ENCODE measurements at places on chromosomes 3 and 15.

DNA sequence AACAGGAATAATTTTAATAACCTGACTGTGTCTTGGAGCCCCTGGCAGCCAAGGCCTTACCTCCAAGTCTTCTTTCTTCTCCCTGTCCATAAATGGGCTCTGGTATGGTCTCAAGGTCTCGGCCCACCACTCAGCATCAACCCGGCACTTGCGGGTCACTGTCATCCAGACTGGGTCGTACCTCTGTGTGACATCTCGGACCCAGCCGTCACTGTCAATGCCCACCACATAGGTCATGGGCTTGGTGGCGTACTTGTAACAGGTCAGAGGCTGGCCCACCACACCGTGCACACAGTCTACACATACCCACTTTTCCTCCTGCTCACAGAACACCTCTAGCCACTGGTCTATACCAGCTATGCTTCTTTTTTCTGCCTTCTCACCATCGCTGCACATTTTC, 20.4 kb downstream of the XPC start:
- DNase-seq = no peak

- DNase-seq = no peak
Observed at GRCh38 chr3:156628836-156629618, 45.4 kb upstream of the TIPARP start.

DNA sequence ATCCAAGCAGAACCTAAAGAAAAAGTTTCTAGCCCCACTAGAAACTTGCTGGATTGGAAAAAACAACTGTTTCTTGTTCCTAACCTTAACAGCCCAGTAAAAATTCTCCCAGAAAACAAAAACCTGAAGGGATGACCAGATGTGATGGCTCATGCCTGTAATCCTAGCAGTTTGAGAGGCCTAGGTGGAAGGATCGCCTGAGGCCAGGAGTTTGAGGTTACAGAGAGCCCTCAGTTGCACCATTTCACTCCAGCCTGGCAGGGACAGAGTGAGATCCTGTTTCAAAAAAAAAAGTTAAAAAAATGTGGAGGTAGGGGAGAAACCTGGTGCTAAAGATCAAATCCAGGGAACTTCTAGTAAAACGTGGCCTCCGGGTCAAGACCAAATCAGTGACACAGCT, 38.6 kb upstream of the RAF1 start:
- no peak for DNase-seq

- no peak for DNase-seq
Observed at GRCh38 chr15:29911705-29912104, 89.4 kb upstream of the TJP1 start.

- no peak for DNase-seq
Observed at GRCh38 chr15:72785841-72786240, 2.3 kb upstream of the ADPGK start.

DNA sequence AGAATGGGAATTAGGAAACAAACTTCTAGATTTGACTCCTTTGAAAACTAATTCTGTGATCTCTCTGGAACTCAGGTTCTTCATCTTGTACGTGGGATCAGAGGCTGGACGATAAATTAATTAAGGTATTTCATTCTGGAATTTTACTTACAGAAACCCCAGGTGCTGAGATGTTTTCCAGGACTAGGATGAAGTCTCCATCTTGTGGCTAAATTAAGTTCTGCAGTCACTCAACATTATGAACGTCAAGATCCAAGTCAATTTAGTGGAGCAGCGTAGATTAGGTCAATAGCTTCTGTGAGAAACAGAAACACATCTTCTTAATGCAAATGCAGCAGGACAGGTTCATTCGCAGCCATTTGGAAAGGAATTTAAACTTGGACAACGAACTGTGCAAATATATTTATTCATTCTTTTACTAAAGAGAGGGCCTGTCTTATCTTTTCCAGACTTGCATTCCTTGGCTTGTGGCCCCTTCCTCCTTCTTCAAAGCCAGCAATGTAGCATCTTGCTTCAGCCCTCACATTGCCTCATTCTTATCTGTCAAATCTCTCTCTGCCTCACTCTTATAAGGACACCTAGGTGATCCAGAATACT, 26.7 kb upstream of the TMC3 start:
- no peak for DNase-seq

- DNase-seq = no peak
Observed at GRCh38 chr3:104911376-104911775, 455.3 kb upstream of the ALCAM start.

- DNase-seq = no peak
Observed at GRCh38 chr15:97930230-97930629, 30.3 kb upstream of the ARRDC4 start.

- no peak for DNase-seq
Observed at GRCh38 chr3:142549986-142550385, 28.5 kb downstream of the ATR start.

- DNase-seq = peak; percentile 76
Observed at GRCh38 chr15:82680200-82681102, 29.2 kb downstream of the AP3B2 start.

DNA sequence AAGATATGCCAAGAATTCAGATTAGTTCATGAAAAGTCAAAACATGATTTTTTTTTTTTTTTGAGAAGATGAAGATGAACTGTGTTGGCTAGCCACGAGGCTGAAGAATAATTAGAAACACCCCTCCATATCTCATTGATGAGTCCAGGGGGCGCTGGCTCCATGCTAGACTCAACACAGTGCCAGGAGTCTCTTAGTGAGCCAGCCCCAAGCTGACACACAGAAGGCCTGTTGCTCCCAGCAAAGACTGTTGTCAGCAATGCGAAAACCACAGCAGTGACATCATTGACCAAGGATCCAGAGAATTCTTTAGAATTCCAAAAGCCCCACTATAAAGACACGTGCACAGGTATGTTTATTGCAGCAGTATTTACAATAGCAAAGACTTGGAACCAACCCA, 185.2 kb downstream of the ANXA2 start:
- no peak for DNase-seq

DNA sequence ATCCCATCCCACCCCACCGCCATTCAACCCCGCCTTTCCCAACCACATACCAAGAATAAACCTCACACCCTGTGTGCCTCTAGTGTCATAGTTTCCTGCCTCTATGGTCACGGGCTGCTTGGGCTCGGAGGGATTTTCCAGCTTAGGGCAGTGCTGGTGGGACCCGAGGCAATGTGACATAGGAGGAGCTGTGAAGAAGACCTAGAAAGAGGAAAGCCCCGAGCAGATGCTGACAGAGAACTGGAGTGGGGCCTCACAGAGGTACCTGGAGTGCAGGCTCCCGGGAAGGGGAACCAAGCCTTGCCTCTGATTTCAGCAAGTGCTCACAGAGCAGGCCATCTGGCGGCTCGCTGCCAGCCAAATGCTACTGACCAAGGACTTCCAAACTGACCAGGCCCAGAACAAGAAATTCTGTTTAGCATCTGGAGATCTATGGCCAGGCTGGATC, 27.5 kb downstream of the BHLHE40 start:
- DNase-seq = peak; percentile 25

- DNase-seq = no peak
Observed at GRCh38 chr3:185508335-185508991, 9.6 kb upstream of the TMEM41A start.

- DNase-seq = no peak
Observed at GRCh38 chr3:35524856-35525255, 114.5 kb upstream of the ARPP21 start.

DNA sequence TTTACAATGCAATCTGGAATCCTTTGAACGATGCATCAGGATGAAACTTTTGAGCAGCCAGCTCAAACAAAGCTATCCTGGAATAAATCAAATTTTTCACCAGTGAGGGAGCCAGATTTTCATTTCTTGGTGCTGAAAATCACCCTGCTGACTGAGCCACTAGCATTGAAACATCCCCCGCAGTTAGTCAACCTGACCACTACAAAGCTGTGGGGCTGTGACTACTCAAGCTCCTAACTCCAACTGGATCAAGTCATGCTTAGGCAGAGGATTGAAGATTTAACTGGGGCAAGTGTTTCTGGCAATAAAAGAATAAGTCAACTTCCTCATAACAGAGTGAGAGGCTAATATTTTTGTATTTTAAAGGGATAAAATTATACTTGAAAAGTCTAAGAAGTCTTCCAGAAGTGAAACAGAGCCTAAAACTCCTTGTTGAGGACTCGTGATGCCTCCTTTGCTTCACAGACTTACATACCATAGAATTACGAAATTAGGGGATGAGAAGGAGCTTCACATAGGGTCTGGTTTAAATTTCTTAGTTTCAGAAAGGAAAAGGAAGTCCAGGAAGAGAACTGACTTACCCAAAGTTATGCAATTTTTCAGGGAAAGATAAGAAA, 177.8 kb downstream of the SERPINI1 start:
- no peak for DNase-seq

GRCh38 chr15:69436951-69437350, 15.7 kb upstream of the RPLP1 start:
- no peak for DNase-seq

DNA sequence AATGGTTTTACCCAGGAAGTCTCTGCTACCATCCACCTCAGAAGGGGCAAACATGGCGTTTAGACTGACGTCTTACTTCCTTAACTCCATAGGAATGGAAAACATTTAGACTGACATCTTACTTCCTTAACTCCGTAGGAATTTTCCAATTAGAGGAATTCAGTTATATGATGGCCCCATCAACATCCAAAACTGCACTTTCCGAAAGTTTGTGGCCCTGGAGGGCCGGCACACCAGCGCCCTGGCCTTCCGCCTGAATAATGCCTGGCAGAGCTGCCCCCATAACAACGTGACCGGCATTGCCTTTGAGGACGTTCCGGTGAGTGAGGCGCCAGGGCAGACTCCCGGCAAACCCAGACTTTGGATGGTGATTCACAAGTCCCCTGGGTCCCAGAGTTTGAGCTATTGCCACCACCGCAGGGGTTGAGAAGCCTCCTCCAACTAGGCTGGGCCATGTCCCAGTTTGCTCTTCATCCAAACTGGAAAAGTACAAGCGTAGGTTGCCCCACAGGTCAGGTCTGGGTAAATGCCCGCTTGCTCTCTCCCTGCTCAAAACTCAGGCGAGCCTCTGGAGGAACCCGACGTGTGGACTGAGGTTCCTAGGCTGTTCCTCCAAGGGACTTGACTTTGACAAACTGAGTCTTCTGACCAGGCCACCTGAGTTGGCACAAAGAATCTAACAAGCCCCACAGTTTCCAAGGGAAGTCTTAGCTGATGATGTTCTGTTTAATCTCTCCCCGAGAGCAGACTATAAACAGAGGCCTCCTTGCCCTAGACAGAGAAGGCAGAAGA, 57.7 kb downstream of the MESD start:
- no peak for DNase-seq

DNA sequence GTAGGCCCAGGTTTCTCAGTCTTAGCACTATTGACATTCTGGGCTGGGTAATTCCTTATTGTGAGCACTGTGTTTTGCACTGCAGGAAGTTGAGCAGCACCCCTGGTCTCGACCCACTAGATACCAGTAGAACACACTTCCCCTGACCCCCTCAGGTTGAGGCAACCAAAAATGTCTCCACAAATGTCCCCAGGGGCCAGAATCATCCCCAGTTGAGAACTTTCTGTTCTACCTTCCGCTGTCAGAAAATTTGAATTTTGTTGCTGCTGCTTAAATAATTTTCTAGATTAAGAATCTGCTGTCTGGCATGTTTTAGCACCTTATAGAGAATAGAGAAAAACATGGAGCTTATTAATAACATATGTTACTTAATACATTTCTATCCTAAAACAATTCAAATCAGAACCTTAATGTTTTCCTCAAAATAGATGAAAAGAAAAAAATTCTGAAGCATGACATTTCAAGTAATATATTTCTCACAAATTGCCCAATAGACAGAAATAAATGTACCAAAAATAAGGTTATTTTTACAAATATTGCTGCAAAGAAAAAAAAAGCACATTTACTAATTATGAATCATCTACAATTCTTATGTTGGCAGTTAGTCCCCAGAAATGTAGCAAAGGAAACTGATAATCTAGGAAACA, 13.2 kb upstream of the THRB start:
- no peak for DNase-seq

DNA sequence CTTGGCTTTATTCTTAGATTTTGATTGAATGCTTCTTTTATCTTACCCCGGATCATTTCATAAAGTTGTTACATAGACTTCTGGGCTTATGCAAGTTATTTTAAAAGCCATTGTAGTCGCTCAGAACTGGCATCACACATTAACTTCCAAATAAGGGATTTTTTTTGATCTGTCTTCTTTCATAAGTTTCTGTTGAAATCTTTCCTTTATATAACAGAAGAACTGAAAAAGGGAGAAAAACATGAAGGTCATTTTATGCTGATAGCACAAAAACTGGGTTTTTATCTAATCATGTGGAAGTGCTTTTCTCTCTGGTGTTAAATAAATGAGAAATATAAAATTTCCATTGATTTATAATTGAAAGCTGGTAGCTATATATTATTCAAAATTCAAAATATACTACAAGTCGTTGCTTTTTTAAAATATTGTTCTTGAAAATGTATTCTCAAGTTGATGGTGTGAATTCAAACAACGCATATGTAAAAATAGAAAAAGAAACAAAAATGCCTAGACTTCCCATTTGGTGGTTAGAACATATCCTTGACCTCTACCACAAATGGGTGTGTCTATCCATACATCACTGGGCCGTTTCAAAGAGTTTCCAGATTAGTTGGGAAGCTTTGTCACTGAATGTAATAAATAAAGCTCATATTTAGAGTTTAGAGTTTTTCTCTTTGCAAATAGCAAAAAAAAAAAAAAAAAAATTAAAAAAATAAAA, 258.3 kb upstream of the ZPLD1 start:
- no peak for DNase-seq

DNA sequence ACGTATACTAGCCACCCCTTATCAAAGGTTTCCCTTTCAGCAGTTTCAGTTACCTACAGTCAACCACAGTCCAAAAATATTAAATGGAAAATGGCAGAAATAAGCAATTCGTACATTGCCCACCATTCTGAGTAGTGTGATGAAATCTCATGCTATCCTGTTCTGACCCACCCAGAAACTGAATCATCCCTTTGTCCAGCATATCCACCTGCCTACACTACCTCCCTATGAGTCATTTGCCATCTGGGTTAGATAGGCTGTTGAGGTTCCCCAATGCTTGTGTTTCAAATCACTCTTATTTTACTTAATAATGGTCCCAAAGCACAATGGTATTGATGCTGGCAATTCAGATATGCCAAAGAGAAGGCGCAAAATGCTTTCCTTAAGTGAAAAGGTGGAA, 15.3 kb upstream of the PHC3 start:
- DNase-seq = no peak

GRCh38 chr3:152516216-152516615, 247.5 kb downstream of the MBNL1 start:
- no peak for DNase-seq

- no peak for DNase-seq
Observed at GRCh38 chr3:35597490-35597889, 41.8 kb upstream of the ARPP21 start.

GRCh38 chr15:66163553-66163952, 90.0 kb downstream of the MEGF11 start:
- no peak for DNase-seq

- DNase-seq = no peak
Observed at GRCh38 chr15:96037584-96037983, 292.9 kb upstream of the NR2F2 start.

- no peak for DNase-seq
Observed at GRCh38 chr15:31306426-31307269, 20.0 kb upstream of the KLF13 start.

DNA sequence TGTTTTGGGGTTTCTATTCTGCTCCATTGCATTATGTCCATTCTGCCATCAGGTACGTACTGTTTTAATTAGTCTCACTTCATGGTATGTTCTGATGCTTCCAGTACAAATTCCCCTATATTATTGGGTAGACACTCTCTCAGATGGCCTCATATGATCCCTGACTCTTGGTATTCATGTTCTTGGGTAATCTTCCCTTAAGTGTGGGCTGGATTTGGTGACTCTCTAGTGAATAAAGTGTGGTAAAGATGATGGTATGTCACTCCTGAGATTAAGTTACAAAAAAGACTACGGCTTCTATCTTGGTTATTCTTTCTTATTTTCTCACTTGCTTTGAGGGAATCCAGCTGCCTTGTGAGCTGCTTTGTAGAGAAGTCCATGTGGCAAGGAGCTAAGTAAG, 89.6 kb upstream of the TBC1D5 start:
- no peak for DNase-seq
